GM13977 (cell line): ENCODE measurements at places on chromosomes 5 and 9.

DNA sequence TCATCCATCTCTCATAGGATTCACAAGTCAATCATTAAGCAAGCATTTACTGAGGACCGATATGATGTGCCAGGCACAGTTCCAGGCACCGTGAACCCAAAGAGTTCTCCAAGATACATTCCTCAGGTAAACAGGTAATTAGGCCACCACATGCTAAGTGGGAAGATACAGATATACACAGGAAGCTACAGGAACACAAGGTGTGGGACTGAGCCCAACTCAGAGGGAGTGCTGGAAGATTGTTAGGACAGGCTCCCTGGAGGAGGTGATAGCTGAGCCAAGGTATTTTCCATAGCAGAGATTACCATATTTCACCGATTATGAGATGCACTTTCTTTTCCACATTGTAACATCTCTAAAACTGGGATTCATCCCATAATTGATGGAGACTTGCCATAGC is 31.4 kb upstream of the RAI14 start:
- DNase-seq: no peak

DNA sequence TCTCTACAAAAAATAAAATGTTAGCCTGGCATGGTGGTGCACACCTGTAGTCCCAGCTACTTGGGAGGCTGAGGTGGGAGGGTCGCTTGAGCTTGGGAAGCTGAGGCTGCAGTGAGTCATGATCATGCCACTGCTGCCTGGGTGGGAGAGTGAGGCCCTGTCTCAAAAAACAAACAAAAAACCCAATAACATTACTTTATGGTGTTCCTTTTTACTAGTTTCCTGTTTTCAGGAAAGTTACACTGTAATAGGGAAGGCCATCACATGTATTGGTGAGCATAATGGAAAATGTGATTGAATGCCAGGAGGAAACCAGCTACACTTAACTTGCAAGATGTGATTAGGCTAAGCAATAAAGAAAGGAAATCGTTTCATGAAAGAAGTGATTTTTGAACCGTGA is 42.7 kb downstream of the SV2C start:
- DNase-seq: no peak

DNA sequence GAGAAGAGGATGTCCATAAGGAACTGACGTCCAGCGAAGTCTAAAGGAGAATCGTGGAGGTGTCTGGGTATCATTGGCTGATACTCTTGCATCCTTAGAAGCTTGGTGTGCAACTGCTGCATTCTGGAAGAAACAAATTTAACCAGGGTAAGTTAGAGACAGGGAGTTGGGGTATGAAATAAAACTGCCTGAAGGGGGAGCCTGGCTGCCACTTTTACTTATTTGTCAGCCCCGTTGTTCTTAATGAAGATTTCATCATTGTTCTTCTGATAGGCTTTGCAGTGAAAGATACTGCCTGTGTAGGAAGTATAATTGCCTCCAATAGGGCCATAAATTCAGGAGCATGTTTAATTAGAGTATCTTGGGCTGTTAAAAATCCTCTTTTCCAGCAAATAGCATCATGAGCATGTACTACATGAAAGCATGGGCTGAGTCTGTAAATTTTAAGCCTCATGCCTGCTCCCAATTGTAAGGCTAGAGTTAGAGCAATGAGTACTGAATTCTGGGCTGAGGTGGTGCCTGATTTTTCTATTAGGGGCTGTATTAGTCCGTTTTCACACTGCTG is 1264.5 kb upstream of the ACO1 start:
- DNase-seq: peak; percentile 15

GRCh38 chr9:214648-215493 is at the start of gene DOCK8:
Gene DOCK8 (plus strand): TSS chr9:214865. CDS start chr9:214977, 112 bp downstream.
- DNase-seq: peak; percentile 86

DNA sequence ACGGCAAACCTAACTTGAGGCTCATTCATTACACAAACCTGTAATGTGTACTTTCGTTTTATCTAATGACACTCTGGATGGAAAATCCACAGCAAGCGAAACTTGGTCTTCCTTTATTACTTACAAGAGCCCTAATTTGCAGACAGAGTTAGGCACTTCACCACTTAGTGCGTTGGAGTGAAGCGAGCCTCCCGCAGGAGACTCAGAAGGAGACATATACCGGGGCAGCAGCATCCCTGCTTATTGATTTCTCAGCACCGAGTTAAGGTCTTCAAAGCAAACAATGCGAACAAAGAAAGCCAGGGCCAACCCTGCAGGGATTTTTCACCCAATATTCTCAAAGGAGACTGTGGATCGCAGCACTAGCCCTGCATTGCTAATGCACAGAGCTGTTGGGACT is 28.6 kb downstream of the LSM11 start:
- DNase-seq: no peak

- no peak for DNase-seq
These were observed 39.0 kb upstream of the LHX2 start for GRCh38 chr9:123972618-123973017.
